ENCODE measurements at places on chromosomes 2 and 18.

DNA sequence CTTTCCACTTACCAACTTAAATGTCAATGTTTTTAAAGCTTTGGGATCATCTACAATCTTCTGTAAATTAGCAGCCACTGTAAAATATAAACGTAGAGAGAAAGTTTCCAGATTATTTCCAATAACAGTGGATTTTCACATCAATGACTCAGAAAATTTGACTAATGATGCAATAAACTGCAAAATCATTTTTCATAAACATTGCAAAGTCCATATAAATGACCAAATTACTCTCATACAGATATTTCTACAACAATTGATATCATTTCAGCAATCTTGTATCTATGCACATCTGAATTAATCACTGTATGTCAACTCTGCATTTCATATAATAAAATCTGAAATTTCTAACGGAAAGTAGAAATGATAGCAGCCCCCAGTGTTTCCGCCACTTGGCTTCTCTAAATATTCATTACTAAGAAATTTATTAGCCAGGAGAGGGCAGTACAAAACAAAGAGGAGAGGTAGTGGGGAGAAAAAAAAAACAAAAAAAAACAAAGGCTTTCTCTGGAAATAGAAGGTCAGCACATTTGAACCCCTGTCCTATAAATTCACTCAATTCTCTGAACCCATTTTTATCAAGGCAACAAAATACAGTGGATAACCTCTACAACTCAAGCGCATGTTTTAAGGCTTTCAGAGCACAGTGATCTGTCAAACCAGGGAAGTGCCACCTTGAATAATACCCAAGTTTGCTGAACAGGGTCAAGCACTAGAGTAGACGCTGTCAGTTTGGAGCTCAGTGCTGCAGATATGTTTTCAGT is 282.6 kb downstream of the STK39 start:
- DNase-seq: no peak

- DNase-seq: no peak
Measured at GRCh38 chr2:236787885-236788284, 218.3 kb downstream of the ACKR3 start.

DNA sequence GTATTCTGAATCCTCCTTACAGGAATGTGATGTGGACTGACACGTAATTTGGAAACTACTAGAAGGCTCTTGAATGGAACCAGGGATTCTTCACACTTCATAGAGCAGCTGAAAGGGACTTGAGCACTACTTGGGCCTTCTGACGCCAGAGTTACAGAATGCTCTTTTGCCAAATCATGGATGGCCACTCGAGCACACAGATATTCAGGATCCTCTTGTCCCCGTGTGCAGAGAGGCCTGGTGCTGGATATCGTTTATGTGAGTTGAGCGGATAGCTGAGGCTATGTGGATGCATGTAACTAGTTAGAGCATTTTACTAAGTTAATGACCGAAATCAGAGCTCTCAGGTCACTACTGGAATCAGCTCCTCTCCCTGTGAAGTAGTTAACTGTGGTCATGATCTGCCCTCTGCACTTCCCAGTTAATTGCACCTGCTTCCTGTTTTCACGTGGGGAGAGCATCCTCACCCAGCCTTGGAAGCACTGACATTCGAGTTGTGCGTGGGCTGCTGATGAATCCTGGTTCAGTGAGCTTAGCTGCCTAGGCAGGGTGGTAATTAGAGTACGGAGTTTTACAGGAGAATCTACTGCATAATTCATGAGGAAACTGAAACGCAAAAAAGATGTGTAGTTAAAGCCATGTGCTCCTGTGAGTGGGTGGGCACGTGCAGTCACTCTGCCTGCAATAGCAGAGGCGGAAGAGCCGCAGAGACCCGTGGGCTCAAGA is 5.2 kb upstream of the TPO start:
- no peak for DNase-seq

DNA sequence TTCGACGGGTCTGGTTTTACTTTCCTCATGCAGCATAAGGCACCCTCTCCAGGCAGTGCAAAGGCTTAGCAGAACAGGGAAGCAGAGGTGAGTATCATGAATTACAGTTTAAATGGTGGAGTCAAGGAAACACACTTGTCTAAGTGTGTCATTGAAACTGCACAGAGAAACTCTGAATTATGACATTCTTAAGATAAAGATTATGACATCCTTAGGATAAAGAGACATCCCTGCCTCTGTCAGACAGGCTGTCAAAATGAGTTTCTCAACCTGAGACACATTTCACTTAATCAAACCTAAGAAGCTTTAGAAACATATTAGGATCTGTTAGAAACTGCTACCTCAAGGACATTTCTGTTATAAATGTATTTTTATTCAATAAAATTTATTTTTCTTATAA is 113.2 kb downstream of the DHRS9 start:
- no peak for DNase-seq

DNA sequence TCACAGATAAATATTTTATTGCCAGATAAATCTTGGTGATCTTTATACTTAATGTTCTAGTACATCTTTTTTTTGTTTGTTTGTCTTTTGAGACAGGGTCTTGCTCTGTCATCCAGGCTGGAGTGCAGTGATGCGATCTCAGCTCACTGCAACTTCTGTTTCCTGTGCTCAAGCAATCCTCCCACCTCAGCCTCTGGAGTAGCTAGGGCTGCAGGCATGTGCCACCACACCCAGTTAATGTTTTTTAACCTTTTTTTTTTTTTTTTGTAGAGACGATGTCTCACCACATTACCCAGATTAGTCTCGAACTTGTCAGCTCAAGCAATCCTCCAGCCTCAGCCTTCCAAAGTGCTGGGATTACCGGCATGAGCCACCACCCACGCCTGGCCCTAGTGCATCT is 9.1 kb upstream of the C1GALT1C1L start:
- no peak for DNase-seq
